ENCODE measurements at places on chromosomes 2 and 18.

DNA sequence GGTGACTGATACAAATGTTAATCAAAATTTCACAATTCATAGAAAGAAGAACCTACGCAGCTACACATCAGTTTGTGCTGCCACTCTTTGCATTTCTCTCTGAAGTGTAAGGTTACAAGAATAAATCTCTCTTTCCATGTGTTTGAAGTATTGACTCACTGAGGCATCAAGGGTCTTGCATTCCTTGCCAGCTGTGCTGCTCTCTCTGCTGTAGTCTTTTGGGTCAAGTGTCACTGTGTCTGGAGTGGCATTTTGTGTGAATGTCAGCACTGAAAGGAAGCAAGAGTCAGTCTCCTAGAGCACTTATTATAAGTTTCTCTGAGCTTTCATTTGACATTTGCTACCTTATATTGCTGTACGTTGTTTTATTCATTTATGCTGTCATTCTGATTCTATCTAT, 1696.1 kb upstream of the LRRTM1 start:
- no peak for DNase-seq

- DNase-seq, result no peak
These were observed 146.3 kb upstream of the TTC39C start for GRCh38 chr18:23868136-23868785.

DNA sequence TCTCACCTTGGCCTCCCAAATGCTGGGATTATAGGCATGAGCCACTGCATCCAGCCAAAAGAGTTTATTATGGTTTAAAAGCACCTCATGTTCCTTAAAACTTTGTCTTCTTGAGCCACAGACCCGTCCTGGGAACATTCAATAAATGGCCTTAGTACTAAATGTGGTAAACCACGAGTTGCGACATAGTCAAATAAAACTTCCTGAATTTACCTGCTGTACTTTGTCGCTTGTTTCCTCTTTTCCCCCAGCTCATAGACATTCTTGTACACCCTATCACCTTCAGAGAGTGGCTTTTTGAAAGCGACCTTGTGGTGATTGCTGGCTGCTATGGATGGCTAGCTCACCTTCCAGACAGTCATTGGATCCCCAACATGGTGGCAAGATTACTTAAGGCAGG, 310.4 kb downstream of the LRRTM1 start:
- DNase-seq, result peak; percentile 77

DNA sequence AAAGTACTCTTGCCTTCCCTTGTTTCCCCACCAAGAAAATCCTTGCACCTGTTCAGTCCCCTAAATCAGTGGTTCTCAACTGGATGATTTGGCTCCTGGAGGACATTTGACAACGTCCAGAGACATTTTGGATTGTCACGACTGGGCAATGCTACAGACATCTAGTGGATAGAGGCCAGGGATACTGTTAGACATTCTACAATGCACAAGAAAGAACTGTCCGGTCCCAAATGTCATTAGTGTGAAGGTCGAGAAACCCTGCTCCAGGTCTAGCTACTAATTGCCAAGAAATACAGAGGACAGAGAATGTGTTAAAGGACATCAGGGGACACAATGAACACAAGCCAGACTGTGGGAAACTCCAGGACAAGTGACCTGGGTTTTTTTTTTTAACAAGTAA, 60.0 kb downstream of the LRP2 start:
- no peak for DNase-seq

GRCh38 chr2:160492401-160493226, 993 bp downstream of the RBMS1 start:
- DNase-seq, result peak; percentile 65

GRCh38 chr2:157488877-157489276, 45.0 kb upstream of the CYTIP start:
- no peak for DNase-seq

DNA sequence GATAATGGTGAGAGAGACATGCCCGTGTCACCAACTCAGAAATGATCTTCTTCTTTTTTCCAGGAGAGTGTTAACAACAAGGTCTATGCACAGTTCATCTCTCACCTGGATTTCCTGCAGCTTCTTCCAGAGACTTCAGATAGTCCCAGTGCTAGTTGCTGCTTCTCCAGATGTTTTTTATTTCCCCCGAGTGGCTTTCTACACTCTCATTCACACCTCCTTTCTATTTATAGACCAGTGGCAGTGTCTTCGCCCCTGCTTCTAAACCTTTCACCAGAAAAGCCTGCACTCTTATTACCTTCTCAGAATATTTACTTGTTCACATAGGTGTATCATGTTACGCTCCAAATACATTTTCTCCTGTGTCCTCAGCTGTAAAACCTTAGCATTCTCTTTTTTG, 558.8 kb upstream of the CHAC2 start:
- no peak for DNase-seq

DNA sequence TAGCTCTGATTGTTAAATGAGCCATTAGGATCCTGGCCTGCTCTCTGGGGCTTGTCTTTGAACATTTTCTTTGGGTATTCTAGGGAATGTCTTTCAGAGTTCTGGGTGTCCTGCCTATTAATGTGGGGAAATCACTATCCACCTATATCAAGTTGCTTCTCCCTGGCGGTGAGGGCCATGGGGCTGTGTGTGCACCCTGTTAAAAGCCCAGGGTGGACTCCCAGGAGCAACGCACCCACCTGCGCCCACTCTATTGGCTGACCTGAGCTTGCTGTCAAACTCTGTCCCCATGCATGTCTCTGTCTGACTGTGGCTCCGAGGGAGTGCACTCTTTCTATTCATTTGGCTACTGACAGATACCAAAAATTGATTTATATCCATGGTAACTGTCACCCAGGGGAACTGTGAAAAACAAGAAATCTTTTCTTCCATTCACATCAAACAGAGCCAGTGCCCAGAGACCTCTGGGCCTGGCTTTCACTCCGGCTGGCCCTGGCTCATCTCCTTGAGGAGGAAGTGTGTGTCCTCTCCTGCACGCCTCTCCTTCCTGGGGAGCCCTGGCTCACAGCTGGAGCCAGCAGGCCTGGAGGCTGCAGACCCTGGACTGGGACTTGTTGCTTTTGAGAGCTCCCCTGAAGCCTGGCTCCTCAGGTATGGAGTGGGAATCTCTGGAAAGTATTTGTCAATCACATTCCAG, 10.5 kb upstream of the TOGARAM2 start:
- no peak for DNase-seq

GRCh38 chr2:5612666-5613065, 79.5 kb upstream of the SOX11 start:
- no peak for DNase-seq

DNA sequence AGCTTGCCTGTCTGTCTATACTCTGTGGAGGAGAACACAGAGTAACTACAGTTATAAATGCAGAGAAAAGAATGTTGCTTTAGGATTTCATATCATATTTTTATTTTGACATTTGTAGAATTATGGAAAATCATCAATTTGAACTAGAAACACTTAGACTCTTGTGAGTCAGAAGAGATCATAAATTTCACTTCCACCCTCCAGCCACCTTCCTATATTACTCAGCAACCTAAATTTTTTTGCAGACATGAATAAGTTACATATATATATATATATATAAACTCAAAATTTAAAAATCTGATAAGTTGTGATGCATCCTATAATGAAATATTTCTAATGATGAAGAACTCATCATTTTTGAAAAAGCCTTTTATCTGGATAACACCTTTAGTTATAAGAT, 172.3 kb downstream of the PIEZO2 start:
- DNase-seq, result no peak

GRCh38 chr2:49260979-49261538, 106.7 kb upstream of the FSHR start:
- no peak for DNase-seq

DNA sequence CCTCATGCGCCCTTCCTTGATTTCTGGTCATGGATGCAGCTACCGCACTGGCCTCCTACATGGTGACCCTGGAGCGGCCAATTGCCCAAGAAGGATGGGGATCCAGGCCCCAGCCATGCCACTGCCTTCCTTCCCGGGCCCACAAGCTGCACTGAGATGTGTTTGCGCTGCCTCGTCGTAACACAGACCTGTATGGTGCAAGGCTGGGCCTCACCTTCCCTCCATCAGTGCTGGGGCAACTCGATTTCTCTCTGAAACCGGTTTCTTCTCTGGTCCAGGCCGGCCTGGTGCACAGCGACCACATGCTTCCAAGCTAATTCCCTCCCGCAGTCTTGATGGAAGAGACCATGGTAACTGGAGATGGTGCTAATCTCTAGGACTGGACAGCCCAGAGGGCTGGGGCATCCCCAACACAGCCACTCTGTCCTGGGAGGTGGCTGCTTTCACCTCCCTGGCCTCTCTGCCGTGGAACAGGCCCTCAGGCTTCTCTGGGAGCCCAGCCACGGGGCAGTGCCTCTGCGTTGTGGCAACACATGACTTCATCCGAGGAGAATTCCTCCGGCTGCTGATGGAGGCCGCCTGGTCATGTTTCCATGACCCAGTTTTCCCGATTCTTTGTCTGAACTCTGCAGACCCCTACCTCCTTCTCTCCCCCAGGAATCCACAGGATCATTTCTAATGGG, 184.2 kb downstream of the GLI2 start:
- no peak for DNase-seq

DNA sequence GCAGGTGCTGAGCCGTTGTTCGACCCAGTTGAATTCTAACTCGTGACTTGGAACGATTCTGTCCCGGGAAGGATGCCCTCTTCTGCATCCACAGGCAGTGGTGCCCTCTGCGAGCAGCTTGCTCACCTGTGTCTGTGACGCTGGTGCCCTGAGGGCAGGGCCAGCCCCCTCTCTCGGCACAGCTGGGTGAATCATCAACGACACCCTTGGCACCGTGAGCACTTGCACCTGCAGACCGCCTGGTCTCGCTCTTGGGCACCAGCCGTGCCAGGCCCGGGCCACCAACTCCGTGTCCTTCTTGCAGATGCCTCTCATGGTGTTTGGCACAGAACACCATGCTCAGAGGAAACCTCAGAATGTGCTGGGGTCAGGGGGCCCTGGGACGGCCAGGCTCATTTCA, 75.0 kb downstream of the SLC66A2 start:
- no peak for DNase-seq

DNA sequence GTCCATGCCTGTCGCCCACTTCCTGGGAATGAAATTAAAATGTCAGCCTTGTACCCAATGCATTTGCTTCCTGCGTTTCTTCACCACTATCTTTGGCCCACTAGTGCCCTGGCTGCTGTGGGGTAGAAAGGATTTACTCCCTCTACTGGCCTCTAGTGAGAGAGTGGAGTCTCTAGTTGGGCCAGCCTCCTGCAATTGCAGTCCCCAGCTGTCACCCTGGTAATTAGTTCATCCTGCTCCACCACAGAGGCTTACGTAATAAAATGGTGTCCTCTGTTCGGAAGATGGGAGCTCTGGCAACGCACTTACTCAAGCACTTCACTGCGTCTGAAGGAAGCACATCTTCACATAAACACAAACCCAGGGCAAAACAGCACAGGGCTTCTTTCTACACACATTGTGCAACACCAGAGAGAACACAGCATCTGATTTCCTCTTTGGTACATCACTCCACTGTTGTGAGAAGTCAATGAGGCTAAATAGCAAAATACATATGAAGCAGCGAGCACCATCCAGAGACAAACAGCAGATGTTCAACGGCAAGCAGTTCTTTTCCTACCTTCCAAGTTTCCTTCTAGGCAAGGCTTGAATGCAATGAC, 274.6 kb downstream of the LRATD1 start:
- DNase-seq, result peak; percentile 78

GRCh38 chr2:101731221-101732054, 33.9 kb downstream of the MAP4K4 start:
- no peak for DNase-seq

DNA sequence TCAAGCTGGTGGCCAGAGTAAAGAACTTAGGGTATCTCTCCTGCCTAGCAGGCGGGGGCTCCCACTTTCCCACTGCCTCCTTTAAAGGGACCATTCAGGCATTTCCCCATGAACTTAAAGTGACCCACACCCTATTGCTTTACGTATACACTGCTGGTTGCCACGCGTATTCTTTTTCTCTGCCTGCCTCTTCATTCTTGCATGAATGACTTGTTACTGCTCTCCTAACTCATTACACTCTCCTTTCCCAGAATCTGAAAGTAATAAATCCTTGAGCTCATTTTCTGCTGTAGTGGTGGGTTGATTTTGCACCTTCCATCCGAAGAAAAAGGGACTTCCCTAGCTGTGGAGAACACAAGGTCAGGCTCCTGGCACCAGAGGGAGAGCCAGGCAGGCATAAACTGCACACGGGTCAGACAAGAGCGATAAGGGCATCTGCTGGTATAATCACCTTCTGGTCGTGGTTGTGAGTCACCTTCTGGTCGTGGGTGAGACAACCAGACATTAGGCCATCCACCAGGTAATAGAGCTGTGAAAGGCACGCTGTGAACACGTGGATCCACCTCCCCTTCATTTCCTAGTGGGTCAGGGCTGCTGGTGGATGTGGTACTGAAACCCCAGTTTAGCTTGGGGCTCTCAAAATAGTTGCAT, 950.3 kb downstream of the SOCS6 start:
- no peak for DNase-seq

Measured in NB4 (cell line).